ENCODE measurements at places on chromosomes 11 and 22. TPM values are rescaled to one million over a fixed set of nuclear protein-coding genes. Genes with fewer than 3 reads are reported as not detected.

- no peaks in the 10 kb centered on the region for H3K4me1 ChIP-seq
- no peak for DNase-seq
- H3K4me3 ChIP-seq, result no peak overlapping the region
- H3K27ac ChIP-seq, result no peak overlapping the region
These were observed 725.3 kb upstream of the CCDC179 start for GRCh38 chr11:23585416-23586104.

GRCh38 chr11:81673001-81673400 lies 1060.7 kb downstream of the FAM181B start:
- H3K4me3 ChIP-seq, result no peak overlapping the region
- no peaks in the 10 kb centered on the region for H3K36me3 ChIP-seq
- H3K27me3 ChIP-seq, result no peaks in the 10 kb centered on the region
- no peak for DNase-seq
- no peaks in the 10 kb centered on the region for H3K4me1 ChIP-seq
- no peak overlapping the region for H3K27ac ChIP-seq

- peaks cover 25% of the 10 kb centered on the region for H3K4me1 ChIP-seq
- no peaks in the 10 kb centered on the region for H3K27me3 ChIP-seq
- DNase-seq, result peak; percentile 83
- H3K36me3 ChIP-seq, result no peaks in the 10 kb centered on the region
- peak overlapping the region; percentile 51 for H3K27ac ChIP-seq
- H3K4me3 ChIP-seq, result no peak overlapping the region
These were observed 378.0 kb downstream of the NTM start for GRCh38 chr11:131748151-131749050.

- no peak overlapping the region for H3K27ac ChIP-seq
- no peaks in the 10 kb centered on the region for H3K27me3 ChIP-seq
- no peak for DNase-seq
- H3K36me3 ChIP-seq, result no peaks in the 10 kb centered on the region
These were observed 50.0 kb upstream of the SYT13 start for GRCh38 chr11:45336136-45336535.

DNA sequence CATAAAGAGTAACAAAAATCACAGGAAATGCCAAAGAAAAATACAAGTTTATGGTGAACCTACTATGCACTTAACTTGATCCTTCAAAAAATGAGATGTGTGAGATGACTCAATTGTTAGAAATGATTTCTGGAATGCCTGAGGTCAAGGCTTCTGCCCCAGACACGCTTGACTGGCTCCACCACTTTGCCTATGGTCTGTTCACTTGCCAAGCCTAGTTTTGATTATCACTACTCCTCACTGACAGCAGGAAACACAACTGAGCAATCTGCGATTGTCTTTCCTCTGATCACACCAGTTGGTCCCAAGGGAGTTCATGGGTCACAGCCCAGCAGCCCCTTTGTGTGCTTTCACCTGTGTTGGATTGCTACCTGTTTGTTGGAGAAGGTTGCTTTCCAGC lies 20.6 kb upstream of the PRDM10 start:
- H3K4me1 ChIP-seq, result peaks cover 4% of the 10 kb centered on the region
- no peak overlapping the region for H3K27ac ChIP-seq
- H3K4me3 ChIP-seq, result no peak overlapping the region
- H3K27me3 ChIP-seq, result no peaks in the 10 kb centered on the region
- H3K36me3 ChIP-seq, result no peaks in the 10 kb centered on the region

DNA sequence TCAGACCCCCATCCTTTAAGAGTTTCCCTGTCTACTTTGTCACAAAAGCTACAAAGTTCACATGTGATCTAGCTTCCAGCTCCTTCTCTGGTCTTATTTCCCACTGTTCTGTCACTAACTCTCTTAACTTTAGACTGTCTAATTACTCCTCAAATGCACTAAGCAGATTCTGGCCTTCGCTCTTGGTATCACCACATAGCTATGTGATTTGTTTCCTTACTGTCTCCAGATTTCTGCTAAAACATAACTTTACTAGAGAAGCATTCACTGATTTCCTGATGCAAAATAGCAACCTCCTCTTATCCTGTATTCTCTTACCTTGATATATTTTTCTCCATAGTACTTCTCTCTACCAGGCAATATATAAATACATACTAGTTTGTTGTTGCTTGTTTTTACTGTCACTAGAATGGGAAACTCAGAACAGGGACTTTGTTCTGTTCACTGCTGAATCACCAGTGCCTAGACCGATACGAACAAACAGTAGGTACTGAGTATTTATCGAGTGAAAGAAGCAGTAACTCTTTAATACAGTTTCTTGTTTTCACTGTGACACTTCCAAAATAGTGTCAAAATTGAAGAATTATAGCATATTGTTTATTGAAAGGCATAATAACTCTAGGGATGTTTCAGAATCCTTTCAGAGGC lies 205.6 kb downstream of the DDX10 start:
- DNase-seq, result peak; percentile 62
- H3K4me1 ChIP-seq, result peaks cover 36% of the 10 kb centered on the region
- no peaks in the 10 kb centered on the region for H3K36me3 ChIP-seq
- no peak overlapping the region for H3K27ac ChIP-seq
- no peak overlapping the region for H3K4me3 ChIP-seq

GRCh38 chr11:35540526-35540925 lies 15.1 kb upstream of the PAMR1 start:
- no peaks in the 10 kb centered on the region for H3K36me3 ChIP-seq
- H3K27me3 ChIP-seq, result peaks cover 51% of the 10 kb centered on the region
- no peak for DNase-seq
- no peak overlapping the region for H3K27ac ChIP-seq
- no peak overlapping the region for H3K4me3 ChIP-seq

- DNase-seq, result no peak
- no peaks in the 10 kb centered on the region for H3K36me3 ChIP-seq
- H3K4me1 ChIP-seq, result peaks cover 11% of the 10 kb centered on the region
- H3K27ac ChIP-seq, result no peak overlapping the region
- no peaks in the 10 kb centered on the region for H3K27me3 ChIP-seq
These were observed 71.5 kb upstream of the TTC12 start for GRCh38 chr11:113242767-113243397.

Gene SLC15A3
- total RNA-seq, result not detected

DNA sequence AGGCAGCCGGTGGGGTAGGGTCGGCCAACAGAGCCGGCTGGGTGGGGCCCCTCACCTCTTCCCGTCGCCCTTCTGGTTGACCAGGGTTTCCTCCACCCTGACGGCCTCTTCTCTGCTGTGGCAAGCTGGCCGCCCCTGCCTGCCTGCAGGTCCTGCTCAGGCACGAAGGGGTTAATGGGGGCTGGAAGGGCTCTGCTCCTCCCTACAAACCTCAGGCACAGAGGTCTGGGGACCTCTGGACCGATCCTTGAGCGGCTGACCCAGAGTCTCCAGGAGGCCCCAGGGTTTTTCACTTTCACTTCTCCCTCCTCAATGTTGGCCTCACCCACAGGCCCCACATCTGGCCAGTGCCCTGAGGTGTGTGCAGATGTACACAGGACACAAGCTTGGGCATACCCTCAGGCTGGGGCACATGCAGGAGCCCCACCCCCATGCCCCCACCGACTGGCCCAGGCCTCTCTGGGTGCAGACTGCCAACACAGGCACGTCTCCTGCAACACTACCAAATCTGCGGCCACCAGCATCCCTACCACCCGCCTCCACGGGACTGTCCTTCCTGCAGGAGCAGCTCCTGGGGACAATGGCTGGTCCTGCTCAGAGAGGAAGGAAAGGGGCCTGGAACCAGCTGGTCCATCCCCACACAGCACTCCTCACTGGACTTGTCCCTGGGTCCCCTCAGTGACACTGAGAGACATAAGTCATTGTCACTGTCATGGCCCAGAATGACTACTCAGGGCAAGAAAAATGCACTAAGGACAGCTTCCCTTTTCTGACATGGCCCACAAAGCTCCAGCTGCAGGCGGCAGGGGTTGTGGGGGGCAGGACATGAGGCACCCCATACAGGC lies 3.2 kb upstream of the TBX1 start:
- H3K27ac ChIP-seq, result no peak overlapping the region
- peaks cover 54% of the 10 kb centered on the region for H3K27me3 ChIP-seq
- H3K4me3 ChIP-seq, result no peak overlapping the region

GRCh38 chr11:95148938-95149337 lies 59.3 kb downstream of the ENDOD1 start:
- no peaks in the 10 kb centered on the region for H3K36me3 ChIP-seq
- no peak overlapping the region for H3K4me3 ChIP-seq
- DNase-seq, result no peak
- no peaks in the 10 kb centered on the region for H3K27me3 ChIP-seq
- H3K27ac ChIP-seq, result no peak overlapping the region

Gene ARHGAP42
- total RNA-seq, result 8.3 TPM

Gene MOGAT2
- not detected for total RNA-seq

GRCh38 chr11:58227956-58228615 lies 632 bp downstream of the OR10Q1 start:
- H3K27ac ChIP-seq, result no peak overlapping the region
- H3K4me3 ChIP-seq, result no peak overlapping the region
- no peaks in the 10 kb centered on the region for H3K27me3 ChIP-seq
- no peaks in the 10 kb centered on the region for H3K4me1 ChIP-seq

- H3K27ac ChIP-seq, result no peak overlapping the region
- no peaks in the 10 kb centered on the region for H3K36me3 ChIP-seq
- H3K4me3 ChIP-seq, result no peak overlapping the region
These were observed 69.0 kb upstream of the LDLRAD3 start for GRCh38 chr11:35874751-35875450.

- H3K27me3 ChIP-seq, result no peaks in the 10 kb centered on the region
- no peak overlapping the region for H3K27ac ChIP-seq
- H3K4me3 ChIP-seq, result no peak overlapping the region
- no peak for DNase-seq
- no peaks in the 10 kb centered on the region for H3K36me3 ChIP-seq
- H3K4me1 ChIP-seq, result no peaks in the 10 kb centered on the region
These were observed 43.3 kb upstream of the SORL1 start for GRCh38 chr11:121408830-121409229.

GRCh38 chr11:70267405-70267950 lies 3.0 kb upstream of the PPFIA1 start:
- peaks cover 50% of the 10 kb centered on the region for H3K4me1 ChIP-seq
- DNase-seq, result peak; percentile 92
- peak overlapping the region; percentile 82 for H3K27ac ChIP-seq

Gene PRAME
- total RNA-seq, result 14.1 TPM

- DNase-seq, result no peak
- H3K27ac ChIP-seq, result no peak overlapping the region
- no peaks in the 10 kb centered on the region for H3K36me3 ChIP-seq
- no peak overlapping the region for H3K4me3 ChIP-seq
- H3K4me1 ChIP-seq, result peaks cover 17% of the 10 kb centered on the region
These were observed 129.1 kb upstream of the ARHGAP42 start for GRCh38 chr11:100557830-100558611.

DNA sequence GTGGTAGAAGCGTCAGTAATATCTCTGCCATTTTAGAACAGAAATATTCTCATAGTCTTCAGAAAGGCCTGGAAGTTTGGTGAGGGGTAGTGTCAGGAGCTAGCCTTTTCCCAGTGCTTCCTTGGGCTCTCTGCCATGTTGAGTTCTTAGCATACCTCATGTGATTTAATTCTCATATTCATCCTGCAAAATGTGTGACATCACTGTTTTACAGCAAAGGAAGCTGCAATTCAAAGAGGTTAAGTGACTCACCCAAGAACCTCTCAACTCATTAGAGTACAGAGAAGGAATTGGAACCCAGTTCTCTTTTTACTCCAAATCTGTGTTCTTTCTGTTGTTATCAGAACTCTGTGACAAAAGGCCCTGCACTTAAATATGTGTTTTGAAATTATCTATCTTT lies 72.1 kb downstream of the RNF169 start:
- H3K4me1 ChIP-seq, result no peaks in the 10 kb centered on the region
- no peaks in the 10 kb centered on the region for H3K27me3 ChIP-seq
- no peak overlapping the region for H3K4me3 ChIP-seq
- peaks cover 23% of the 10 kb centered on the region for H3K36me3 ChIP-seq

DNA sequence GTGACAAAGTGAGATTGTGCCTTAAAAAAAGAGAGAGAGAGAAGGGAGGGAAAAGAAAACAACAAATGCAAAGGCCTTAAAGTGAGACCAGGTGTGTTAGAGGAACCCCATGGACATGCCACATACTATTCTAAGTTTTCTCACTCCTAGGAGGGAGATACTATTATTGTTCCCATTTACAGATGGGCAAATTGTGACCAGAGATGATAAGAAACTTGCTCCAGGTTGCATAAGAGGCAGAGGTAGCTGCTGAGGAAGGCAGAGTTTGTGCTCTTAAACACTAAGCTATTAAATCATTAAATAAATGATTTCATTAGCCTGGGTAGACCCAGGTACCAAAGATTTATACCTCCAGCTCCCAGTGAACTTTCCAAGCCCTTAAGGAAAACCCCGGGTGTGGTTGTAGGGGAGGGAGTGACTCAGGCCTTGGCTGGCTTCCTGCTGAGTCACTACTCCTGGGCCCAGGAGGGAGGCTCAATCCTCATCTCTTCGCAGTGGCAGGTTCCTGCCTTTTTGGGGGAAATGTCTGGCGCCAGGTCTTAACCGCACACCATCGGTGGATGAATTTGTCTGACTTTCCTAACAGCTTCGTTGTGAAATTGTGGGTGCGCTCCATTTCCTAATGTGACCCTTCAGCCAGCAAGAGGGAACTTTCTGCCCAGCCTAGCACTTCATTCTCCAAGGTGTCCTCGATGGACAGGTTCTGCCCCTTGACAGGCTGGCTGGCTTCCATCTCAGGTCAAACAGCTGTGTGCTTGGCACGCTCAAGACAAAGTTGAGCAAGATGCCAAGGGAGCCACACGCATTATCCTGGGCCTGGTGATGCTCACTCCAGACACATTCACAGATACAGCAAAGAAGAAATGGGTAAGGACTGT lies 33.4 kb upstream of the PTPRJ start:
- DNase-seq, result peak; percentile 82
- H3K4me1 ChIP-seq, result peaks cover 7% of the 10 kb centered on the region
- H3K4me3 ChIP-seq, result no peak overlapping the region

DNA sequence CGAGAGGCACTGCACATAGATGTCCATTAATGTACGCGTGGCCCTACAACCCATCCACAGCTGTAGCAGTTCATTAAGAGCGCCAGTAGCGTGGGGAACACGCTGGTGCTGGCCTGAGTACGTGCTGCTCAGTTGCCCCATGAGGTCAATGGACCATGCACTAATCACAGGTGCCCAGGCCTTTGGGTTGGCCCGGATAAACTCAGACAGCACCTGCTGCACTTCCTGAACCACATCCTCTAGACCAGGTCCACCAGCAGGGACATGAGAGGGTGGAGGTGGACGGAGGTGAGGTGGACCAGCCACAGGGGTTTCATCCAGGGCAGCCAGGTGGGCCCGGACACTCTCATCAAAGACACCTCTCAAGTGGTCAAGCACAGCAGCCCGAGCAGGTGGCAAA lies 3.1 kb upstream of the GANAB start:
- no peak for DNase-seq
- no peak overlapping the region for H3K27ac ChIP-seq
- peaks cover 29% of the 10 kb centered on the region for H3K36me3 ChIP-seq
- H3K4me3 ChIP-seq, result no peak overlapping the region

Gene PRRG4
- total RNA-seq, result 3.8 TPM

Gene TMPRSS6
- total RNA-seq, result not detected
